Cerebellar nuclear complex (tissue), 1 donor: ENCODE measurements at places on chromosomes 6 and 20.

DNA sequence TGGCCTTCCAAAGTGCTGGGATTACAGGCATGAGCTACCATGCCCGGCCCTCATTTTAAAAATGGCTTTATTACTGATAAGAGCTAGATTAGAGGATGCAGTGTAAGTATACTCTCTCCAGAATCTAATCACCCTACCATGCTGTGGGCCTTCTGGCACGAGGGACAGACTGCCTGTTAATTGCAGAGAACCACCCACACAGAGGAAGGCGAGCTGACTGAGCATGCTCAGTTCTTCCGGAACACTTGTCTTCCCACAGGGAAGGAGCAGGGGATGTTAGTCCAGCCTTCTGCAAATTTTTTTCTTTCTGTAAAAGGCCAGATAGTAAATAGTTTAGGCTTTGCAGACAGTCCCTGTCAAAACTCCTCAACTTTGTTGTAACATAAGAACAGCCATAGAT lies 48.9 kb downstream of the ALDH5A1 start:
- no peak for DNase-seq

DNA sequence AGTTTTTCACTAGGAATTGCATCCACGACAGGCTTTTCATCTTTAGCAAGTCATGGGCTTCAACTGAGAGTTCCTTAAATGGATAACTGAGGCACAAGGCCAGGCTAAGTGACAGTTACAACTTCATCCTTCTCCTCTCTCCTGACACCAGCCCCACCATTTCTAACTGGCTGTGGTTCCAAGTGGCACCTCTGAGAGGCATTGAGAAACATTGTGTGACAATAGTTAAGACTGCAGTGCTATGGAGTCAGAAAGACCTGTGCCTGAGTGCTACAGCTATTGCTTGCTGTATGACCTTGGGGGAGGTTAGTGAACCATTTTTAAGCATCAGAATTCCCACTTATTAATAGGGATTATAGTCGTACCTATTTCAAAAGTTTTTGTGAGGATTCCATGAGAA lies 26.2 kb upstream of the MLIP start:
- DNase-seq = no peak

DNA sequence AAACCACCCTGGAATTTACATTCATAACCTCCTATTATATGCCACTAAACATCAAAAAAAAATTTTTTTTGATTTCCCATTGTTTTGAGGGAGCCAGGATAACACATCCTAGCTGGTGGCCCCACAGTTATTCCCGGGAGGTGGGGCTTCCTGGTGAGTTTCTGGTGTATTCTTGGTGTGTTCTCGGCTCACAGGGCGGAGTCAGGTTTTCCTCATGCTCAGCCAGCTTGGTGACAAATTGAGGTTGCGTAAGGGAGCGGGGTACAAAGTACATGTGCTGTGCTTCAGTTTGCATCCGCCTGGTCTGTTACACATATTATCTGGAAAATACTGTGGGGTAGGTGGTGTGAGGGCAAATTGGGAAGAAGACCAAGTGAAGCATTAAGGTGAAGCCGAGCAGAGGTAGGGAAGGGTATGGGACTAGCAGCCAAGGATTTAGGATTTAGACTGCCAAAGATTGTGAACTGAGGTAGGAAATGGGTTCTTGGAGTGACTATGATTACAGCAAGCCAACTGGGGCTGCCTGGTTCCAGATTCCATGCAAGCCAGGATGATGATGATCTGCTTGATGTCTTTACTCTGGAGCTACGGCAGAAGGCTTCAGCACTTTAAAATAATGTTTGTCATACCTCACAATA lies 46.2 kb upstream of the EEF1A1 start:
- DNase-seq = no peak

GRCh38 chr6:73123632-73124329 lies 101.5 kb downstream of the KHDC1L start:
- DNase-seq = no peak

DNA sequence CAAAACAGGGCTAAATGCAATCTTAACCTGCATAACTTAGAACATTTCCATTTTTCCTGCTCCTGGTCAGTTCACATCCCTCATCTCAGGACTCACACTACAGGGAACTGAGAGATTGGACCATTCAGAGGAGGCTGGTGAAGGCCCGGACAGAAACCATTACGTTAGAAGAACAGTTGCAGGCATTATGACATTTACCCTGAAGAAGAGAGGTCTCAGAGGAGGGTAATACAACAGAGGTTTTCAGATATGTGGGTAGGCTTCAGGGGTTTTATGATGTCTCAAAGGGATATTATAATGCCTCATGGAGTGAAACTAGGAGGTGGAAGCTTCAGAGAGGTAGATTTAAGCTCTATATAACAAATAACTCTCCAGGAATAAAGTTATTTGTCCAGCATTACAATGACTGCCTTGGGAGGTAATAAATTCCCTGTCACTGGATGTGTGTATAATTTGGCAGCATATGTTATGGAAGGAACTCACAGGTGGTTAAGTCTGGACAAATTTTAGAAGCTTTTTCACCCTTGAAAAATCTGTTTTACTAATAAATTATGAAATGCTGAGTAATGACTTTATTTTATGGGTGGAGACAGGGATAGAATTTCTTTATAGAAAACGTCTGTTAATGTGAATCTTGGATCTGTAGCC lies 36.7 kb upstream of the RIPOR2 start:
- no peak for DNase-seq

DNA sequence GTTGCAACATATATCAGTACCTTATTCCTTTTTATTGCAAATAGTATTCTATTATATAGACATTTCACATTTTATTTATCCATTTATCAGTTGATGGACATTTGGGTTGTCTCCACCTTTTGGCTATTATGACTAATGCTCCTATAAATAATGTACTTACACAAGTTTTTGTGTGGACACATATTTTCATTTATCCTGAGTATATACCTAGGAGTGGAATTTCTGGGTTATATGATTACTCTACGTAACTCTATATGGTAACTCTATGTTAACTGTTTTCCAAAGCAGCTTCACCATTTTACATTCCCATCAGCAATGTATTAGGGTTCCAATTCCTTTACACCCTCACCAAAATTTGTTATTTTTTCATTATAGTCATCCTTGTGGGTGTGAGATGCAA lies 405.0 kb downstream of the ESR1 start:
- DNase-seq = no peak
